ENCODE measurements at places on chromosomes 7 and 10. TPM values are rescaled to one million over a fixed set of nuclear protein-coding genes. Genes with fewer than 3 reads are reported as not detected.

The CALML5 gene
- total RNA-seq: not detected

The FAM25G gene
- not detected for total RNA-seq

The METTL27 gene
- total RNA-seq: 4.4 TPM

The BBS9 gene
- 15.2 TPM for total RNA-seq

The PWWP2B gene
- total RNA-seq: 10.7 TPM

The SLC26A5 gene
- total RNA-seq: 2.3 TPM

The VPS50 gene
- 26.2 TPM for total RNA-seq

The CALHM3 gene
- total RNA-seq: not detected

The C10orf105 gene
- not detected for total RNA-seq

Measured in dermis lymphatic vessel endothelial cell (primary cell).